ENCODE measurements at places on chromosomes 5 and 9.

- DNase-seq: no peak
These were observed 43.5 kb upstream of the UBAC1 start for GRCh38 chr9:136004712-136005111.

GRCh38 chr5:109656829-109657228 is 32.9 kb upstream of the MAN2A1 start:
- DNase-seq: peak; percentile 58

GRCh38 chr9:38621434-38622287 is 1.3 kb upstream of the ANKRD18A start:
- peak; percentile 18 for DNase-seq

GRCh38 chr9:72424131-72424530 is 59.1 kb upstream of the ZFAND5 start:
- no peak for DNase-seq
